ENCODE measurements at places on chromosomes 4 and X.

- no peak for DNase-seq
These were observed 21.0 kb upstream of the FMR1 start for GRCh38 chrX:147890756-147891155.

DNA sequence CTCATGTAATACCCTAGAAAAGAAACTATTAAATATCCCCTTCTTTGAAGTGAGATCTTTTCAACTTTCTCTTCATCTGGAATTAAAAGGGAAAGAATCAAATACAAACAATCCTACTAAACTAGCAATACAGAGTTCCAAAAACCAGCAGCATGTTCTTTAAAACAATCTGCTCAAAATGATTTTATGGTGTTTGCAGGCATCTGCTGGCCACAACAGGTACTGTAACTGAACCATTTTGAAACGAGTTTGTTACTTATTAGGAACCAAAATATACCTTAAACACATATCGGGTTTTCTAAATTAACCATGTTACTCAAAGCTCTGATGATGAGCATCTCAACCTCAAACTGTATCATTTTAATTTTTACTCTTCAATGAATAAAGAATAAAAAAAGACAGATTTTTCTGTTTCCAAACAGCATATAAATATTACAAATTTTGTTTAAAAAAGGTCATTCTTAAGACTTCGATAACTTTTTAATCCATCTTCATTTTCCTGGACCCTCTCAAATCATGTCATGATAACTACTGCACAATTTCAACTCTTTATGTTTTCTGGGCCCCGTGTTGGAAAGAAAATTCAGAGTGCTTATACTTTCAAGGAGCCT is 56.5 kb downstream of the ARAP2 start:
- no peak for DNase-seq

DNA sequence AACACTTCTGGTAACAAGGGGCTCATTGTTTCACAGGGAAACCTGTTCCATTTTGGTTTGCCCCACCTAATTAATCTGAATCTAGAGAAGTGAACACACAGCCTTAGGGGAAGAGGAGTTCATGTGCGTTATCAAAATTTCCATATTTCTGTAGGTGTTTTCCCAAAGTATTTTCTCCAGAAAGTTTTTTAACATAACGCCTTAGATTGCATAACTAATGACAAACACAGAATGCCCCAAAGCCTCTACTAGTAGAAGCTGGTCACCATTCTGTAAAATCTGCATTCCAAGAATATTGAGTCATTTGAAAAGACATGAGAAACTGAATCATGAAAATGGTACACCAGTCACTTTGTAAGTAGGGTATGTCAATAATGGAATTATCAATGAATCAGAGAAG is 41.1 kb downstream of the IL13RA2 start:
- DNase-seq, result no peak

DNA sequence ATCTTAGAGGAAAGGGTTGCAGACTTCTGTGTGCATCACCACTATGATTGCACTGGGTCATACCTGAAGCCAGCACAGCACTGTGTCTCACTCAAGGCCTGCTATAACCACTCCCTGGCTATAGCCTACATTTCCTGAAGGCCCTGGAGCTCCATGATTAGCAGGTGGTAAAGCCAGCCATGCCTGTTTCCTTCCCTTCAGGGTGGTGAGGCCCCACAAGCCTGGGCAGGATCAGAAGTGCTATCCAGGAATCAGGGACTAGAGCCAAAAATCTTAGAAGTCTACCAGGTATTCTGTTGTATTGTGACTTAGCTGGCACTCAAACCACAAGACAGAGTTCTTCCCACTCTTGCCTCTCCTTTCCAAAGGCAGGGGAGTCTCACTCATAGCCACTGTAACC is 734.6 kb downstream of the GLUD2 start:
- no peak for DNase-seq

DNA sequence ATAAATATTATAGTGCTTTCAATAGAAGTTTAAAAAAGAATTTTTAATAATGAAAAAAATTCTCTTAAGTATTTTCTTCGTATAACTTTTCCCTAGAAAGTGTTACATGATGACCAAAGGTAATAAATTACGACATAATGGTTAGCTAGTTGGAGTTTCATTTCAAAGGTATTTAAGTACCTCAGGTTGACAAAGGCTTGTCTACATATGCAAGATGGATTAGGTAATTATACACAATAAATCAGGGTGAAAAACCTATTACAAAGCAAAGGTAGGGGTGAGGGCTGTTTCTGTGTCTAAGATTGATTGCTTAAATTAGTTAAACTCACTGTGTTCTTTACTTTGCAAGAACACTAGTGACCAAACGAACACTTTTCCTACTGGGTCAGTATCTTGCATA is 508.5 kb upstream of the FAT1 start:
- no peak for DNase-seq

- no peak for DNase-seq
These were observed 9.9 kb downstream of the NSG1 start for GRCh38 chr4:4396628-4397440.

DNA sequence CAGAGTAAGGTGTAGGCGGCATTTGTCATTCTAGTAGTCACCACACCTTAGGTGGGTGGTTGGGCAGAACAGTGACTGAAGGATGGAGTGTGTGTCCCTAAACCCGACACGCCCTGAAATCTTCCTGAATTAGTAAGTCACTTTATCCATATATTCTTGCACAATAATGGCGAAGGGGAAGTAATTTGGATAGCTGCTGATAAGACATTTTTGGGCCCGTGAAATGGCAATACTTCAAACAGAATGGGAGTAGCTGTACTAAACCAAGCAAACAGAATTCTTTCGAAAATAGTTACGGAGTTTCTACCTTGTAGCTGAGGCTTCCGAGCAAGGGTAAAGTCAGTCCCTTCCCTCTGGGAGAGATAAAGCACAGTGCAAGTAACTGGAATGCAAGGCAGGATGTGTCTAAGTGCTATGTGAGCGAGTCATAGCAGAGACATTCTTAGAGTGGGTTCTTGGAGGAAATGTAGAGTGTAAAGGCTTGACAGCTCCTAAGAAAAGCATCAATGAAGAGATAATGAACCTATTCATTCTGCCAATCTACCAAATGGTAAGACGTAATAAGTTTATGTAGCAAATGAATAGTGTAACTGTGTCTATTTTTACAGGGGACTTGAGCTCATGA is 72.8 kb downstream of the CLCN5 start:
- no peak for DNase-seq

DNA sequence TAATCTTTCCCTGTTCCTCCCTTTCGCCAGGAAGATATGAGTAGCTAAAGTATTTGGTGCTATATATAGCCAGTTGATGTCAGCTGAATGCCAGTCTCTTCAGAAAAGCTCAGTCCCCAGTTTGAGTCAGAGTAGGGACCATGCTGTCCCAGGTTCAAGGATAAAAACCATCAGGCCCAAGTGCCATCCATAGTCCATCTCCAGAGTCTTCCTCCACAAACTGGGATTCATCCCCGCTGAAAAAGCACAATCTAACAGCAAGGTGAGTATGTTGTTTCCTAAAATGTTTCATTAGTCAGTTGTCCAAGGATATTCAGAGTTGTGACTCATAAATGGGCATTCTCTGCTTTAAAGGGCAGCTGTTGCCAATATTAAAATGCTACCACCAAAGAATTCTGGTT is at the start of gene MYOZ2:
Gene MYOZ2, plus strand, starts transcription at position 112 of the 401 bp plus-strand sequence. CDS start 694 bp downstream, outside the sequence.
- DNase-seq, result no peak

- DNase-seq, result no peak
These were observed 7.8 kb downstream of the TIFA start for GRCh38 chr4:112277705-112278448.

GRCh38 chr4:165855191-165855590 is 17.8 kb upstream of the TLL1 start:
- DNase-seq, result no peak

DNA sequence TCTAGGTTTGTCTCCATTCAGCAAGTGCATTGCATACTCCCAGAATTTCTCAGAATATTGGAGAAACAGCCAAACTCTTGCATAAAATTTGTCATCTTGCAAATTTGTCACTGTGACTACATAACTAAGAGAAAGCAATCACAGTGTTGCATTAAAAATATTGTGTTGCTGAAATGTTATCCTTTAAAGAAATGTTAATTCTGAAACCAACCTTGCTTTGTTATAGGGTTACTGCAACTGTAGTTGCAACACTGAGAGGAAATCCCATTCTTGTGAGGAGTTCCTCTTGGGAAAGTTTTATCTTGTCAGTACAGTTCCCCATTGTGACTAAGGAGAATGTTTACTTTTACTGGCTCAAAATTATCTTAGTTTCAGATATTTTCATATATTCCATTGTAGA is 20.9 kb downstream of the CYBB start:
- DNase-seq, result no peak

- DNase-seq, result no peak
These were observed 568.3 kb downstream of the ANKRD50 start for GRCh38 chr4:124144238-124144654.

GRCh38 chrX:70336767-70337166 is 46.9 kb downstream of the KIF4A start:
- no peak for DNase-seq

- no peak for DNase-seq
These were observed 404.0 kb downstream of the PPARGC1A start for GRCh38 chr4:23485801-23486200.

GRCh38 chr4:53562409-53562808 is 28.9 kb downstream of the LNX1 start:
- no peak for DNase-seq

DNA sequence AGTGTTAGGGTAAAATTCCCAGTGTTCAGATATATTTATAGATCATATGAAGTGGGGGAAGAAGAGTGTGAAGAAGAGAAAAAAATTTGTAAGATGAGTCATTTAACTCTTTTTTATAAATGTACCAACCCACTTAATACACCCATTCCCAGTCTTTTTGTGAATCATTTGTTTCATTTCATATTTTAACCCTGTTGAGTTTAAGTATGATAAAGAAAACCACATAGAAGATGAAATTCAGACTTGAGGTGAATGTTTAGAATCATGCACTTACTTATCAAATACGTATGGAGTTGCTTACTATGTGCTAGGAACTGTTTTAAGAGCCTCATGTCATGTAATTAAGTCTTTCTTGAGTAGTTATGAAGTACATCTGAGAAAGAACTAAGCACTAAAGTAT is 56.6 kb upstream of the DAPP1 start:
- DNase-seq, result no peak

- no peak for DNase-seq
These were observed 660.5 kb upstream of the PABPC4L start for GRCh38 chr4:134862116-134862515.

DNA sequence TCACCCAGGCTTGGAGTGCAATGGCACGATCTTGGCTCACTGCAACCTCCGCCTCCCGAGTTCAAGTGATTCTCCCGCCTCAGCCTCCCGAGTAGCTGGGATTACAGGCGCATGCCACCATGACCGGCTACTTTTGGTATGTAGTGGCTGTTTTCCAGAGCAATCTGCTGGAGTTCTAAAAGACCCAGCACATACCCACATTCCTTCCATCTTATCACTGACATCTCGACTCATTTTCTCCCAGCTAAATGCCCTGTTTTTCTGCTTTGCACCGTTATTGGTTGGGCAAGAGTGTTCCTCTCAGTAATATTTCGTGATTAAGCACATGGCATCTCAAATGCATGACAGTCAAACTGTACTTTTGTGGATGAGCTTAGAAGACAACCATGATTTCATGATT is 53.7 kb downstream of the PRKX start:
- DNase-seq, result no peak

DNA sequence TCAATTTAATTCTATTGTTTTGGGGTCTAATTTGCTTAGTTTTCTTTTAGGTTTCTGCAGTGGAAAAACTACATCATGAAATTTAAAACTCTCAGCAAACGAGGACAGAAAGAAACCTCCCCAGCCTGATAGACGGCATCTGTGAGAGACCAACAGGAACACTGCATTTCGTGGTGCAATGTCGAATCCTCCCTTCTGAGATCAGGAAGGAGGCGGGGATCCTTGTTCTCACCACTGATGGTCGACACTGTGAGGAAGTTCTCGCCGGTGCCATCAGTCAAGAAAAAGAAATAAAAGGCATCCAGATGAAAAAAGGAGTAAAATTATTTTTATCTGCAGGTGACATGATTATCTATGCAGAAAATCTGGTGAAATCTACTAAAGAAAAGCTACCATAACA is 16.5 kb downstream of the GAK start:
- DNase-seq, result no peak

- DNase-seq, result no peak
These were observed 7.5 kb downstream of the CCDC120 start for GRCh38 chrX:49066278-49066677.

DNA sequence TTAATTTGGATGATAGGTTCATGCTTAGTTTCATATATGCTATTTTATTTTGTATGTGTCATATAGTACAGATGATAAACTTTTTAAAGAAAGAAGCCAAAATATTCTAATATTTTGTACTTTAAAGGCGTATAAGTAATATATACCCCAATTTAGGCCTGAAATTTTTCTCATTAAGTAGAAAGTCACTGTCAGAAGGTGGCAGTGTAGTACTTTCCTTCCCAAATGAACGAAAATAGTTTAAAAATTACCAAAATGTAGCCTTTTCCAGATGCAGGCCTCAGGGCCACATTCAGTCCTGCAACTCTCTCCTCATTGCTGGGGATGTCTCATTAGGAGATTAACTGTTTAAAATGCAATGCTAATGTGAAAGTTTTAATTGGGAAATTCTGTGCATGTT is 1263.6 kb downstream of the C4orf33 start:
- no peak for DNase-seq

DNA sequence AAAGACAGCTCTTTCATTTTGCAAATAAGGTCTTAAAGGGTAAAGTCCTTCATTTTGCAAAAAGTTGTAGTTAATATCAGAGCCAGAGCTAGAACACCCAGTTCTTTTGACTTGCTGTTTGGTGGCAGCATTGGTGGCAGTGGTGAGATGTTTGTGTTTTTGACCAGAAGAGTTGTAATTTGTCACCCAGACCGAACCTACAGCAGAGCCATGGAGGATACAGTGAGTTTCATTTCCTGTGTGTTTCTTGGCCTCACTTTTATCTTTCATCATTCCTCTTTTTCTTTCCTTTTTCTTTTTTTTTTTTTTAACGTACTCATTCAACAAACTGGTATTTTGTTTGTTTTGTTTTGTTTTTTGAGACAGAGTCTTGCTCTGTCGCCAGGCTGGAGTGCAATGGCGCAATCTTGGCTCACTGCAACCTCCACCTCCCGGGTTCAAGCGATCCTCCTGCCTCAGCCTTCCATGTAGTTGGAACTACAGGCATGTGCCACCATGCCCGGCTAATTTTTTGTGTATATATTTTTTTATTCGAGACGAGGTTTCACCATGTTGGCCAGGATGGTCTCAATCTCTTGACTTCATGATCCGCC is 116.4 kb downstream of the AFF1 start:
- no peak for DNase-seq

DNA sequence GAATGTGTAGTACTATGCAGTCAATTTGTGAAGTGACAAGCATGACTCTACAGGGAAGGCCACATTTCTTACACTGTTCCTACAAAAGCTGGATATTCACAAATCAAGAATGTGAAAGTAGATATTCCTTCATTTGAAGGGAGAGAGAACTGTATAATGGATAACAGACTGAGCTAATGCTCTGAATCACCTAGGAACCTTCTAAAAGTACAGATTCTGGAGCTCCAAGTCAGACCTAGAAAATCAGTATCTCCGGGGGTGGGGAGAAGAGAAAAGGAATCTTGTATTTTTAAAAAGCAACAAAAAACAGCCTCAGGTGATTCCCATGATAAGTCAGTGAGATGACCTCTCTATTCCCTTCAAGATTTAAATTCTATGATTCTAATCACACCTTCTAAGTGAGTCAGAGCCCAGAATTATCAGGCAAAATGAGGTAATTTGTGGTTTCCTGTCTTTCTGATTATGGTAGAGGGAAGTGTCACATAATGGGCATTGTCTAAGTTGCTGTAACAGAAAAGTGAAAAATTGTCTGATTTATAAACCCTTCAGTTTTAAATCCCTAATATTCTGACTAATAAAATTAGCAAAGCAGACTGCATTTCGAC is 80.9 kb downstream of the IL21 start:
- no peak for DNase-seq
